ENCODE measurements at places on chromosomes 5 and 9. TPM values are rescaled to one million over a fixed set of nuclear protein-coding genes. Genes with fewer than 3 reads are reported as not detected.

MSX2 gene
- total RNA-seq: 0.53 TPM

IFNA13 gene
- not detected for total RNA-seq

LCN15 gene
- not detected for total RNA-seq

SLCO6A1 gene
- not detected for total RNA-seq

PCDHB13 gene
- 3.0 TPM for total RNA-seq

SLC36A3 gene
- total RNA-seq: not detected

CBY3 gene
- 3.0 TPM for total RNA-seq

LECT2 gene
- not detected for total RNA-seq

RGS7BP gene
- 24.1 TPM for total RNA-seq

FGFR4 gene
- total RNA-seq: 6.2 TPM

CDH12 gene
- total RNA-seq: not detected
